ENCODE measurements at places on chromosomes 2 and 18.

DNA sequence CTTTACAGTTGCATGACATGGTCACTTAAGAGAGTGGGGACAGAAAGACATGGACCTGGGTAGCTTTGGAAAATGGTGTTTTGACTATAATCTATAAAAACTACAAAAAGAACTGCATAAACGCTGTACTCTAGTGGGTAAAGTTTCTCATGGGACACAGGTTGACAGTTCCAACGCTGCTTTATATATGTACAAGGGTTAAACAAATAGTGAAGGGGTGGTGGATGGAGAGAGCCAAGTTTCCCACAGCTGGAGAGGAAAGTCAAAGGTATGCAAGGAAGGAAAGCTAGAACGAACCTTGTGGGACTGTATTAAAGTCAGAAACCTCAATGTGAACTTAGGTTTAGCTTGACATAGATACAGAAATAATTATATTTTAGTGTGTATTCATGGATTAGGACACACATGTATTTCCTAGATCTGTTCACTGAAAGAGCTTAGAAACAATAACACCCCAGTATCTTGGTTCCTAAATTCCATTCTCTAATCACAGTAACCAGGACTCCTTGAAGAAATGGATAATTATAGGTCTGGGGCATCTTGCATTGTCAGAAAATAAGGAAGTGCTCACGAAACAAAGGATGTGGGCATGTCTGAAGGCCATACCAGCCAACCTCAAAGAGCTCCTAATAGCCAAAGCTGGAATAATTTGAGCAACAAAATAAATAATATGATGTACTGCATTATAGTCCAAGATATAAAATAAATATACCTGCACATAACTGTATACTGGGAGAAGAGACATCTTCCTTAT lies 28.8 kb downstream of the TANC1 start:
- H3K4me1 ChIP-seq: no peaks in the 10 kb centered on the region
- H3K4me3 ChIP-seq: no peak overlapping the region
- no peak for DNase-seq
- peaks cover 1% of the 10 kb centered on the region for H3K27me3 ChIP-seq
- H3K27ac ChIP-seq: no peak overlapping the region

DNA sequence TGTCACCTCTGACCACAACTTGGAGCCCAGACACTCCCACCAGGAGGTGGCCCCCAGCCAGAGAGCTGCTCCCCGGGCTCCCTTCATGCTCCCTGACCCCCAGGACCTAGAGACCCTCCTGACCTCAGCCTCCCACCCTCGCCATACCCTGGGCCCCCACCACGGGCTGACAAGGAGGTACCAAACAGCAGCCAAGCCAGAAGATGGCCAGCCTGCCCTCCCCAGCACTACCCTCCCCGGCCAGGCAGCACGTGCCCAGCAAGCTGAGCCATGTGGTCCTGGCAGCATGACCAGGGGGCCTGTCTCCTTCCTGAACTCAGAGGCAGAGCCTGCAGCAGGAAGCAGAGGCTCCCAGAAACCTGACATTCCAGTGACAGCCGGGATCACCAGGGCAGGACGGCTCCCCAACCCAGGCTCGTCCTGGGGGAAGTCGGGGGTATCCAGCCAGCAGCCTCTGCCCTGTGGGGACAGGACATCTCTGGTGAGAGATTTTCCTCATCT lies 69.4 kb upstream of the GPC1 start:
- DNase-seq: no peak
- H3K27ac ChIP-seq: no peak overlapping the region
- no peaks in the 10 kb centered on the region for H3K36me3 ChIP-seq
- H3K27me3 ChIP-seq: no peaks in the 10 kb centered on the region
- H3K4me1 ChIP-seq: no peaks in the 10 kb centered on the region

DNA sequence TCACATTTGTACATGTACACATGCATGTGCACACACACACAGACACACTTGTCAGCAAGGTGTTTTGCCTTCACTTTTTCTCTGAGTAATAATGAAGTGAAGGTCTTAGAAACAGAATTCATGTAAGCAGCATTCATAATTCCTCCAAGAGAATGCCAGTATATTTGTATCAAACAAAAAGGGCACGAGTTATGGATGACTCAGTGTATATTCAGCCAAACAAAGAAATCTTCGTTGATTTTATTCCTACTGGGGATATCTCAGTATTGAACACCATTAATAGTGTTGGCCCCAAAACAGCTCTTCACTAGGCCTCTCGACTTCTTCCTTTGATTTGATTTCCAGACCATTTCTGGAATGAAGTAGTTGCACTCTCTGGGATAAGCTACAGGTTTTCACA lies 125.3 kb downstream of the PIK3C3 start:
- H3K4me1 ChIP-seq: peaks cover 10% of the 10 kb centered on the region
- H3K27ac ChIP-seq: no peak overlapping the region
- H3K27me3 ChIP-seq: no peaks in the 10 kb centered on the region

DNA sequence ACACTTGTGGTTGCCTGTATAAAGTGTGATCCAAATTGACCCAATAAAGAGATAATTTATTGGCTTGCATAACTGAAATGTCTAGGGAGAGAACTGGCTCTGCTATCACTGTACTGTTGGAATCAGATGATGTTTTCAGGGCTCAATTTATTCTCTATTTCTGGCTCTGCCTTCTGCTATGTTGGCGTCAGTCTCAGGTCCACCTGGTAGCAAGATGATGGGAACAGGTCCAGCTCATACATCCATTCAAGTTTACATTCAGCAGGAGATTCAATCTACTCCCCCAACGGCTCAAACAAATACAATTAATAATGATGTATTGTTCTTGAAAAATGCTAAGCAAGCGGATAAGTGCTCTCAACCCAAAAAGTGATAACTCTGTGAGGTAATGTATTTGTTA lies 297.7 kb upstream of the SYT4 start:
- no peaks in the 10 kb centered on the region for H3K27me3 ChIP-seq
- no peak overlapping the region for H3K27ac ChIP-seq
- no peak for DNase-seq
- H3K36me3 ChIP-seq: no peaks in the 10 kb centered on the region
- no peak overlapping the region for H3K4me3 ChIP-seq

- no peak for DNase-seq
- no peaks in the 10 kb centered on the region for H3K4me1 ChIP-seq
- H3K27me3 ChIP-seq: no peaks in the 10 kb centered on the region
- H3K27ac ChIP-seq: no peak overlapping the region
Observed at GRCh38 chr18:41038071-41038470, 917.0 kb upstream of the PIK3C3 start.

DNA sequence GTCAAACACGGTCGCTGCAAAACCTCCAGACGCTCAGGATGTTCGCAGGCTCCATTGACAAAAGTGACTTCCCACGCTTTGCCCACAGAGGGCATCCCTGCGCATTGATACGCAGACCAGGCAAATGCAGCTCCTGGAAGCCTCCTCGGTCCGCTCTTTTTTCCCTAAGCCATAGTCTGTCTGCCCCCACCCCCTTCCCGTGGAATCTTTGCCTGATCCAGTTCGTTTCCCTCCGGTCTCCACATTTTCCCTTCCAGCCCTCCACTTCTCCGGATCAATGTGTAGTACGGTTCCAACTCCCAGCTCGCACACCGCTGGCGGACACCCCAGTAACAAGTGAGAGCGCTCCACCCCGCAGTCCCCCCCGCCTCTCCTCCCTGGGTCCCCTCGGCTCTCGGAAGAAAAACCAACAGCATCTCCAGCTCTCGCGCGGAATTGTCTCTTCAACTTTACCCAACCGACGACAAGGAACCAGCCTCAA lies at the start of gene DCC:
Gene DCC (plus strand): TSS at position 307 of the 481 bp plus-strand sequence. CDS start 591 bp downstream, outside the sequence.
- peaks cover 28% of the 10 kb centered on the region for H3K27me3 ChIP-seq
- H3K27ac ChIP-seq: no peak within 1 kb of the TSS
- DNase-seq: no peak
- no peaks in the 10 kb centered on the region for H3K36me3 ChIP-seq
- no peaks in the 10 kb centered on the region for H3K4me1 ChIP-seq
- H3K4me3 ChIP-seq: no peak within 1 kb of the TSS

DNA sequence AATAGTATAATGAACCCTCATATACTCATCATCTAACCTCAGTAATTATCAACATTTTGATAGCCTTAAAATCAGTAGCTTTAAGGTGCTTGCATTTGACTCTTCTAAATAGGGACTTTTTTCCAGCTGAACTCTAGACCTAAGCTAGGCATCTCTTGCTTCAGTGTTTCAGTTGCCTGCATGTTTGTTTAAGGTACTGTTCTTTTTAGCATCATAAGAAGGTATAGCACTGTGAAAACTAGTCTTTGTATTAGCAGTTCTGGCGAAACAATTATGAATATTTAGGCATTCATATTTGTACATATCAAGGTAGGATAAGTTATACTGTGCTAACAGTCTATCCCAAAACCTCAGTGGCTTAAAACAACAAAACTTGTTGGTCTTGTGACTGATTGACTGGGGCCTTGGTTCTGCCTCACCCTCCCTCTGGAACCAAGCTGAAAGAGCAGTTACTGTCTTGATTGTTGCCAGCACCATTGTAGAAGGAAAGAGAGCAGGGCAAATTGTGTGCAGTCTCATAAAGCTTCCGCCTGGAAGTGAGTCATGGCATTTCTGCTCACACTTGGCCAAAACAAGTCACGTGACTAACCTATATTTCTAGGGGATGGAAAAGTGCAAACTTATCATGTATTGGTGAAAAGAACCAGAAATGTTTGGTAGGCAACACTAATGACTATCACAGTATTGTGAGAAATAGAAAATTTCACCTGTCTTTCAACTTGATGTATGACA lies 24.3 kb downstream of the GALNT1 start:
- no peak overlapping the region for H3K4me3 ChIP-seq
- H3K36me3 ChIP-seq: peaks cover 23% of the 10 kb centered on the region
- no peaks in the 10 kb centered on the region for H3K27me3 ChIP-seq
- DNase-seq: no peak
- peaks cover 7% of the 10 kb centered on the region for H3K4me1 ChIP-seq

GRCh38 chr2:96276787-96277499 lies 10.9 kb downstream of the CIAO1 start:
- no peak overlapping the region for H3K27ac ChIP-seq
- H3K4me1 ChIP-seq: no peaks in the 10 kb centered on the region
- H3K27me3 ChIP-seq: no peaks in the 10 kb centered on the region
- no peak overlapping the region for H3K4me3 ChIP-seq
- no peak for DNase-seq

DNA sequence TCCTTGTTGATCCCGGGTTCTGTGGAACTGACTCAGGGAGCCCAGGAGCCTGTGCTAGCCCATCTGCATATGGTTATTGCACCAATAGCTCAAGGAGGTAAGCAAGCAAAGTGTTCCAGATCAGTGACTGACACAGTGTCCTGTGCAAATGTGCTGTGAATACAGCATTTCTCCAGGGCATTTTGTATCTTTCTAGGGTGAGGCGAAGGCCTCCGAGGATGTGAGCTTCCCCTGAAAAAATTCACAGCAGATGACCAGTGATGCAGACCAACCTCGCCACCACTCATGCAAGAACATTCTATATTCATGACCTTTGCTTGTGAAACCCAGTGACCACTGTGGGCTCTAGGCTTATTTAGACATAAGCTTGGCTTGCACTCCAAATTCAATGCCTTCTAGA lies 15.2 kb upstream of the NT5DC4 start:
- peak overlapping the region; percentile 7 for H3K27ac ChIP-seq
- peaks cover 61% of the 10 kb centered on the region for H3K4me1 ChIP-seq
- H3K4me3 ChIP-seq: peak overlapping the region; percentile 75

DNA sequence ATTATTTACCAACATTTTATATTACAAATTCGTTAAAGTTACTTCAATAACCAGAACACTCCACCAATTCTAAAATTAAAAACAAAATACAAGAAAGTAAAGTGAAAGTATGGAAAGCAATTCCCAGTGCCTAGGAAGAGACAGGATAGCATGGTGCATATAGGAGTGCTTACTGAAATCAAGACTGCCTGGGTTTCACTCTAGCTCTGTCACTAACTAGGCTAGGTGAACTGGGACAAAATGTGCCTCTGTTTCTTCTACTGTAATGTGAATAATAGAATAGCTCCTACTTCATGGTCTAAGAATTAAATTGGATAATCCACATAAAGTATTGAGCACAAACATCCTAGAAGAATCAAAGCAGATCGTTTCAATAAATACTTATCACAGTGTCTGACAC lies 22.6 kb downstream of the STK17B start:
- peak overlapping the region; percentile 16 for H3K27ac ChIP-seq
- H3K27me3 ChIP-seq: no peaks in the 10 kb centered on the region
- DNase-seq: no peak

DNA sequence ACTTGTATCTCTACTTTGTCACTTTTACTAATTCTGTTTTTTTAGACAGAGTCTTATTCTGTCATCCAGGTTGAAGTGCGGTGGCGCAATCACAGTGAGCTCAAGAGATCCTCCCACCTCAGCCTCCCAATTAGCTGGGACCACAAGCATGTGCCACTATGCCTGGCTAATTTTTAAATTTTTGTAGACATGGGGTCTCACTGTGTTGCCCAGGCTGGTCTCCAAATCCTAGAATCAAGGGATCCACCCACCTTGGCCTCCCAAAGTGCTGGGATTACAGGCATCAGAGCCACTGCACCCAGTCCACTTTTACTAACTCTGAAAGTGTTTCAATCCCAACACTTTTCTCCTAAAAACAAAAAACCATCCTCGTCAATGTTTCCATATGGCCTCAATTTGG lies 94.9 kb downstream of the MALT1 start:
- H3K36me3 ChIP-seq: no peaks in the 10 kb centered on the region
- no peak overlapping the region for H3K27ac ChIP-seq
- no peak for DNase-seq
- no peak overlapping the region for H3K4me3 ChIP-seq
- H3K27me3 ChIP-seq: peaks cover 56% of the 10 kb centered on the region

GRCh38 chr2:181483876-181484275 lies 26.7 kb downstream of the ITGA4 start:
- no peaks in the 10 kb centered on the region for H3K27me3 ChIP-seq
- H3K36me3 ChIP-seq: peaks cover 71% of the 10 kb centered on the region
- no peak for DNase-seq
- no peak overlapping the region for H3K4me3 ChIP-seq
- H3K27ac ChIP-seq: peak overlapping the region; percentile 29

GRCh38 chr2:101577173-101577572 lies 102.3 kb upstream of the RFX8 start:
- no peak overlapping the region for H3K27ac ChIP-seq
- peak overlapping the region; percentile 47 for H3K4me3 ChIP-seq
- no peaks in the 10 kb centered on the region for H3K27me3 ChIP-seq
- peaks cover 8% of the 10 kb centered on the region for H3K36me3 ChIP-seq
